ENCODE measurements at places on chromosomes 3 and 15.
A peak's percentile ranks its signal among the peaks of the same experiment; 100 is the strongest.

GRCh38 chr15:53251523-53251922 lies 461.4 kb upstream of the ONECUT1 start:
- DNase-seq, result no peak

GRCh38 chr3:66666362-66666761 lies 165.5 kb upstream of the LRIG1 start:
- no peak for DNase-seq

DNA sequence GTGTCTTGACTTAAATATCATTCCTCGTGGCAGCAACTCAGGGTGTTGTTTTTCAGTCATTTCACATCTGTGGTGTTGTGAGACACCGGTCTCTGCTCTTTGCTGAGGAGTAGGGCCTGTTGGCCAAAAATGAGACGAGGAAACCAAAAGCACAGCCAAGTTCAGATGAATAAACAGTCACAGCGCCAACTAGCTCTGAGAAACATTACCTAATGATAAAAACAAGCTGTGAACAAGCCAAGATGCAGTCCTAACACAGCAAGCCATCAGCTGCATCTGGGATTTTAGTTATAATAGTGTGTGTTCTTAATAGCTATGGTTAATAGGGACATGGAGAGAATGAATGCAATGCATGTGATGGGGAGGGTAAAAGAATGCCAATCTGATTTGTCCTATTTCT lies 843.4 kb upstream of the DPPA4 start:
- no peak for DNase-seq

DNA sequence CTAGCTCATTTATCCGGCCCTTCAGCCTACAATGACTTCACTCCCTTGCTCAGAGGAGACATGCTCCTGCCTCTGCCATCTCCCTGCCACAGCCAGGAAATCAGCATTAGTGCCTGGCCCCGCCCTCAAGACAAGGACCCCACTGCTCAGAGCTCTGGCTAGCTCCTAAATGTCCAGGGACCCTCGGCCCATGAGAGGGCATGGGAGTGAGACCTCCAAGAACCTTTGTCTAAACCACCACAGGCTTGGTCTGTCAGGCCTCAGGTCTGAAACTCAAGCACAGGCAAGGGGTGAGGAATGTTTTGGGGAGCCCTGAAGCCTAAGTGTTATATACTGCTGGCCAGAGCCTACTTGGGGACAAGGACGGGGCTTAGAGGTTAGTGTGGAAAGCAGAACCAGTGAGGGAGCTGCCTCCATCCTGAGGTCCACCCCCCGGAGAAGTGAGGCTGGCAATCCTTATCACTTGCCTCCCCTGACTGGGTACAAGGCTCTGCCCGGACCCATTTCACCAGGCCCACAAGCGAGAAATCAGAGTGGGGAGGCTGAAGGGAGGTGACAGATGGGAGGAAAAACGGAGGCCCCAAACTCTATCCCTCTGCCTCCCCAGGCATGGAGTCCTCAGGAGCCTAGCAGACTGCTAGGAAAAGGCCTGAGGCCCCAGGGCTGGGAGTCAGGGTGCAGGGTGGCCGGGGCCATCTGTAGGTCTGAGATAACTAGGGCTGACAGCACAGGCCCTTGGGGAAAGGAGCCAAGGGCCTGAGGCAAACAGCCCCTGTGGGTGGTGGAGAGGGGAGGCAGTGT lies 18.8 kb downstream of the SHF start:
- DNase-seq, result no peak

DNA sequence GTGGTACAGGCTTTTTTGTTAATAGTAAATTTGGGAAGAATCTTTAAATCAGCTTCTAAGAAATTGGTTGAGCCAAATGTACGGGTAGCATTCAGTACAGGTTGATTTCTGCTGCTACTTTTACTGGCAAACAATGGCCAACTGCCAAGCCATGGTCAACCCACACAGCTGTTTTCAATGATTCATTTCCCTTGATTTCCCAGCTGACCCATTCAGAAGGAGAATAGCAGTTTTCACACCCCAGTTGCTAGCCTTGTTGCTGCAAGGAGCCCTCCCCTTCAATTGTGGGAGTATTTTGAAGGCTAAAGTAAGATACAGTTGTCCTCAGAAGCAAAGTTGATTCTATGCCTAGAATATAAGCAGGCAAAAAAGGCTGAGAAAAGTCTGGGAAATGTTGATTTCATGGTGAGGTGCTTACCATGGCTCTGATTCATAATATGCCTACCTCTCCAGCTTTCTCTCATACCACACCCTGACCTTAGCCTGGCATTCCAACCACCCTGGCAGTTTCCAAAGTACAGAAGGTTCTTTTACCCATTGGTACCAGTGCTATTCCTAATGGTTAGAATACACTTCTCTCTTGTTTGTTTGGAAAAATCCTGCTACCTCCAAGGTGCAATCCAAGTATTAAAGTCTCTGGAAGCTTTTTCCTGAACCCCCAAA lies 320.3 kb upstream of the TGFBR2 start:
- DNase-seq, result peak; percentile 74

GRCh38 chr15:80301472-80301871 lies 49.5 kb upstream of the CTXND1 start:
- no peak for DNase-seq

DNA sequence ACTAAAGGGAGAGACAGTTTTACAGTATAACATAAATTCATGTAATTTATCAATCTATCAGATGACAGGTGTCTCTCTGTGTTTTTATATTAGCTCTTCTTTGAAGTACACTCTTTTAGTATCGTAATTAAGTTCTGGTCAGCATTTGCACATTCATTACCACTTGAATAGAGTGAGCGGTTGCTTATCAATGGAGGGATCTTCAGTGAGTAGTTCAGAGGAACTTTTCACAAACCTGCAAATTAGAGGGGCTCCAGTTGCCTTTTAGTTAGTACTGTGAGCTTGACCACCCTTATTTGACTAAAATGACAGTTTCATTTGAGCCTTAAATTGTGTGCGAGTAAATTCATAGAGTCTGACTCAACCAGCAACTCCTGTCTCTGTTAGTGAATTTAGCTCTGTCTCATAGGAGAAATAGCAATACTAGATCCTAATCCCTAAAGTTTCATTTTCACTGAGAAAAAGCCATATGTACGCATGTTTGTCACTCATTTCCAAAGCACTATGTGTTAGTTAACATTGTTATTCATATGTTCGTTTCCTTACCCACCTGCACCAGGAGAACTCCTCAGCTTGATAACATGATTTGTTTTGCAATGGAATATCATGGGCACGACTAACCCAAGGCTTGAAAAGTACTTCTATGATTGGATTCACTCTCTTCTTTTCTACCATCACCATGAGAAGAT lies 57.5 kb upstream of the ZBED2 start:
- DNase-seq, result no peak

DNA sequence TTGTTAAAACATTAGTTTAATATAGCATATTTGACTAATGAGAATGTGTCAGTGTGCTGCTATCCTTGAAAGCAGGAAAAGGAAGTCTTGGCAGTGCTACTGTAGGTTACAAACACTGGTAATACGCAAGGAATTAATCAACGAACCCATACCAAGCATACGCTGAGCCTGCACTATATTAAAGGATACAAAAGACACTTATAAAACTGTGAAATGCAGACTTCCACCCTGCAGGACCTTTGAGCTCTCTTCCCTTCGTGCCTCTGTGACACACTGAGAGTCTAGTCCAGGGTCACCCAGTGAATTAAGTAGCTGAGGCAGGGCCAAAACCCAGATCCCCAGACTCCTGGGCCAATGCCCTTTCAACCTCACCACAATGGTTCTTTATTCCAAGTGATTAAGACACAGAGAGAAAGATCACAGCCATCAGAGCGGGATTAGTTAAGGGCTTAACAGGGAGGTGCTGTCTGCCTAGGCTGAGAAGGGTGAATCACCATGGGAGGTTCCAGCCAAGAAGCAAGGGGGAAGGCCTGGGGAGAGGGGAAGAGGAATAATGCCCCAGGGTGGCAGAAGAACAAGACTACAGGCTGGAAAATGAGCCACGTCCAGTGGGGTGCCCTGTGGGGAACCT lies 6.8 kb downstream of the ANXA2 start:
- peak; percentile 70 for DNase-seq

All from inflammatory macrophage (primary cell).